Astrocyte (in vitro differentiated cells and primary cell): ENCODE measurements at places on chromosomes 12 and 14. TPM values are rescaled to one million over a fixed set of nuclear protein-coding genes. Genes with fewer than 3 reads are reported as not detected.
A peak's percentile ranks its signal among the peaks of the same experiment; 100 is the strongest.

The DPPA3 gene
- not detected in 2 replicates for total RNA-seq

The PLEKHD1 gene
- 0.05 and 0.14 TPM in 2 replicates for total RNA-seq

The PPFIBP1 gene
- total RNA-seq, result 140 and 147 TPM in 2 replicates

The TAS2R10 gene
- total RNA-seq, result 0.27 and 0.29 TPM in 2 replicates

The NR1H4 gene
- not detected in 2 replicates for total RNA-seq

The ADGRD1 gene
- total RNA-seq, result 3.0 and 3.9 TPM in 2 replicates

The INSM2 gene
- total RNA-seq, result not detected in 2 replicates

The LRTM2 gene
- not detected in 2 replicates for total RNA-seq

- peak; percentile 97 for DNase-seq
- peaks cover 30% of the 10 kb centered on the region for H3K4me1 ChIP-seq
- H3K4me3 ChIP-seq, result no peak overlapping the region
- H3K27me3 ChIP-seq, result no peaks in the 10 kb centered on the region
These were observed 42.5 kb upstream of the BMP4 start for GRCh38 chr14:53999061-53999488.

DNA sequence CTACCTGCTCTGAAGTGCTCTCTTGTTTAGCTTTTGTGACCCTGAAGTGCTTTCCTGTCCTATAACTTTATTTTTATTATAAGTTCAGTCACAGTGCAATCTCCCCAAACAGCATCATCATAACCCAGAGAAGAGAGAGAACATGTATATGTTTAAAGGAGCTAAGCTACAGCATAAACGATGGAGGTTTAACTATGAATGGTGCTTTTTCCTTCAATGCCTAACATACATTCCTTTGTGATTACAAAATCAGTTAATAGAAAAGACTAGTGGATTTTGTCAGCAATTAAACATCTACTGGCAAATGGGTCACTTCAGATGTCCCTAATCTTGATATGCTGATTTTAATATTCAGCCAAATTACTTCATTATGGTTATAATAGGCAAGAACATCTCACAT lies 46.4 kb downstream of the ZFYVE21 start:
- H3K4me3 ChIP-seq, result no peak overlapping the region
- H3K4me1 ChIP-seq, result no peaks in the 10 kb centered on the region
- H3K27ac ChIP-seq, result no peak overlapping the region
- no peaks in the 10 kb centered on the region for H3K36me3 ChIP-seq
- DNase-seq, result peak; percentile 14

DNA sequence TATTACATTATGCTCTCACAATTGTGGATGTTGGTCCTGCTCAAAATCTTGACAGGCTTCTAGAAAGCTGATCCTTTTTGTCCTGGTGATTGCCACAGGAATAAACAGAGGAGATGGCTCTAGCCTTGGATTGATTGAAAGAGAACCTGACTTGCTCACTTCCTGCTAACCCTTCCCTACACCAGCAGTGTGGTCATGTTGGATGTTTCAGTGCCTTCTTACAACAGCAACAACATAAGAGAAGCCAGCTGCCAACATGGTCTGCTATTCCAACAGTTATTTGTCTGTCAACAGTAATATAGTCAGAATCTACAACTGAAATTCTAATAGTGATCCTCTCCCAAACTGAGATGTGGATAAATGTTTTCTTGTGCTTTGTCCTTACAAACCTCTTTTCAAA lies 311.6 kb upstream of the DIO2 start:
- no peaks in the 10 kb centered on the region for H3K4me1 ChIP-seq
- DNase-seq, result no peak
- no peak overlapping the region for H3K4me3 ChIP-seq
- H3K27me3 ChIP-seq, result no peaks in the 10 kb centered on the region
- H3K27ac ChIP-seq, result no peak overlapping the region

- no peaks in the 10 kb centered on the region for H3K36me3 ChIP-seq
- no peak overlapping the region for H3K4me3 ChIP-seq
- no peaks in the 10 kb centered on the region for H3K4me1 ChIP-seq
- no peak overlapping the region for H3K27ac ChIP-seq
These were observed 238.8 kb downstream of the DACT1 start for GRCh38 chr14:58876608-58877007.

DNA sequence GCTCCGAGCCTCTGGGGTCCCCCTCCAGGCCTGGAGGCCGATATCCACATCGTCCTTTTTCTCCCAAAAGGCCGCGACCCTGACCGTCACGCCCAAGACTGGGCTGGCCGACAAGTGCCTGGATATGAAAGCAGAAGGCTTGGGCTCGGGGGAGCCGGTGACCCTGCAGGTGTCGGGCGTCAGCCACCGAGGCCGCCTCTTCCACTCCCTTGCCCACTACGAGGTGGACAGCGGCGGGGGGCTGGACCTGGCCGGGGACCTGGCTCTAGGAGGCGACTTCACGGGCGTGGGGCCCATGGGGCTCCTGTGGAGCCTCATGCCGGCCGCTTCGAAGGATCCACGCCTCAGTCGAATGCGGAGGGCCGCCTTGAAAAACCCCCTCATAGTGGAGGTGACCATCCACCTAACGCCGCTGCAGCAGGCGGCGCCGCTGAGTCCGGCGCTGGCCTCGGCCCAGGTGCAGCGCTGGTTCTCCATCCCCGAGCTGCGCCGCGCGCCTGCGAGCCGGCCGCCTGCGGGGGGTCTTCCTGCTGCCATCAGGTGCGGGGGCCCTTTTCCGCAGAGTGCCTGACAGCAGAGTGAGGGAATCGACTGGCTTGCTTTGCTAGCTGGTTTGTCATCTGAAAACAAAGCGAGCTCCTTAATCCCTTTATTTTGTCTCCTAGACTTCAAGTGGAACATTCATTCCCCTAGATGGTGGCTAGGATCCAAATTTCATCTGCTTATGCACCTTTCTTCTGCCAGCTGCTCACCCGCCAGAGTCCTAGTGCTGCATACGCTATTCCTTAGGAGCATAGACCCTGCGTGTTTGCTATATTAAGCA lies 10.6 kb upstream of the DNAL1 start:
- peak overlapping the region; percentile 59 for H3K4me3 ChIP-seq
- no peak overlapping the region for H3K27ac ChIP-seq
- H3K27me3 ChIP-seq, result no peaks in the 10 kb centered on the region

DNA sequence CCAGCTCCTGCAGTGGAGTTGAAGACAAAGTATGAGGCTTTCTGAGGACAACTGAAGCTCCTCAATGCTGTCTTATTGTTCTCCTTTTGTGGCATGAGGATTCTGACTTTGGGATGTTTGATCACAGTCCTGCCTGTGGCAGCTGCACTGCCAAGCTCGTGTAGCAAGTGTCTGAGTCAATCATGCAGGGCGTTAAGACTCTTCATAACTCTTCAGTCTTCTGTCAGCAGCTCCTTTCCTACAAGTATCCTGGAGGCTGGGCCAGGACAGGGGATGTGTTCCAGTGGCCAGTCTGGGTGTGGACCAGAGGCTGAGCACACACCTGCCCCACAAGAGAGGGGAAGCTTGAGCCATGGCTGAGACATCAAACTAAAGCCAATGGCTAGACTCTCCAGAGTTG lies 94.3 kb downstream of the PELI2 start:
- no peaks in the 10 kb centered on the region for H3K27me3 ChIP-seq
- H3K27ac ChIP-seq, result no peak overlapping the region
- DNase-seq, result no peak
- no peak overlapping the region for H3K4me3 ChIP-seq

DNA sequence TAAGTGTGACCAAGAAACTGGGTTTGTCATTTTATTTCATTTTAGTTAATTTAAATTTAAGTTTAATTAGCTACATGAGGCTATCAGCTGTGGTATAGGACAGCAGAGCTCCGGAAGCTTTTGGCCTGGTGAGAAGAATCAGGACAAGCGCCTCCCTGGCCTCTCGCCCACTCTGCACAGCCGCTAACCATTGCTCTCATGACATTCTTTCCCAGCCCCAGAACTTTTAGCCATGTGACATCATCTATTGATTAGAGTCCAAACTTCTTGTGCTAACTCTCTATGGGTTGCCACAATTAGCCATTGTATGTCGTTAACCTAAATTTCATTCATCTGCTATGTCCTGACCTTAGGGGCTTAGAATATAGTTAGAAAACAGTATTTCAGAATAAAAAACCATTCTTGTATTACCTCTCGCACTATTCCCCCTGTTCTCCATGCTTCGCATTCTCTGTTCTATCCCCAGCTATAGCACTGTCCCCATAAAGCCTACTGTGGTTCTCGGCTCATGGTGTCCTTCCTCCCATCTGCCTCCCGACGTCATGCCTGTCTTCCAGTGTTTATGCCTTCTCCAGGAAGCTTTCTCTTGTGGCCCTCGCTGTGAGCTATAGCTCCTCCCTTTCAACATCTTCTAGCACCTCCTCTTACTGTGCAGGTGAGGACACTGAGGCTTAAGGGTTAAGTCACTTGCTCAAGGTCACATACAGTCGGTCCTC lies 23.5 kb downstream of the SSH1 start:
- H3K36me3 ChIP-seq, result peaks cover 38% of the 10 kb centered on the region
- peak; percentile 89 for DNase-seq

- H3K27me3 ChIP-seq, result no peaks in the 10 kb centered on the region
- H3K4me1 ChIP-seq, result no peaks in the 10 kb centered on the region
- H3K27ac ChIP-seq, result no peak overlapping the region
These were observed 150.4 kb upstream of the WSCD2 start for GRCh38 chr12:107978641-107979040.

GRCh38 chr12:131190965-131191364 lies 237.3 kb downstream of the ADGRD1 start:
- no peak for DNase-seq
- no peak overlapping the region for H3K27ac ChIP-seq
- H3K36me3 ChIP-seq, result no peaks in the 10 kb centered on the region
- H3K4me1 ChIP-seq, result no peaks in the 10 kb centered on the region
- no peak overlapping the region for H3K4me3 ChIP-seq

- peaks cover 79% of the 10 kb centered on the region for H3K4me1 ChIP-seq
- no peak overlapping the region for H3K4me3 ChIP-seq
- no peaks in the 10 kb centered on the region for H3K27me3 ChIP-seq
- peak overlapping the region; percentile 95 for H3K27ac ChIP-seq
- DNase-seq, result no peak
These were observed 47.8 kb downstream of the GIT2 start for GRCh38 chr12:109948368-109948767.

GRCh38 chr12:12883369-12884001 lies 7.9 kb upstream of the GPRC5A start:
- no peaks in the 10 kb centered on the region for H3K36me3 ChIP-seq
- H3K27me3 ChIP-seq, result no peaks in the 10 kb centered on the region
- peaks cover 15% of the 10 kb centered on the region for H3K4me1 ChIP-seq
- H3K27ac ChIP-seq, result peak overlapping the region; percentile 14

DNA sequence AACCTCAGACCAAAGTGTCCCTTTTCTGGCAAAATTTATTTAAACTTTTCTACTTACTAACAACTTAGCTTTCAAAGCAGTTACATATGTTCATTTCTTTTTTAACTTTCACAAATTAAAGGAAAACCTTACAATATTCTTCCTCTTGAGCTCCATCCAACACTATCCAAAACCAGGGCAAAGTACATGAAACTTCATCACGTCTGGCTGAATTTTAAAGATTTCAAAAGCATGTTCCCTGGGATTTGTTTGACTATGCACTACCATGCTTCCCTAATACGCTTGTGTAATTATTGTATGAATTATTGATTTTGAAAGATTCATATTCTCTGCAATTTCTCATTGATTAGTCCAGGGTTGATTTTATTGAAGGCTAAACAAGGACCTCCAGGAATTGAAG lies 343.1 kb upstream of the TMPO start:
- no peak overlapping the region for H3K4me3 ChIP-seq
- H3K27me3 ChIP-seq, result no peaks in the 10 kb centered on the region
- H3K4me1 ChIP-seq, result no peaks in the 10 kb centered on the region
- no peaks in the 10 kb centered on the region for H3K36me3 ChIP-seq
- H3K27ac ChIP-seq, result no peak overlapping the region

DNA sequence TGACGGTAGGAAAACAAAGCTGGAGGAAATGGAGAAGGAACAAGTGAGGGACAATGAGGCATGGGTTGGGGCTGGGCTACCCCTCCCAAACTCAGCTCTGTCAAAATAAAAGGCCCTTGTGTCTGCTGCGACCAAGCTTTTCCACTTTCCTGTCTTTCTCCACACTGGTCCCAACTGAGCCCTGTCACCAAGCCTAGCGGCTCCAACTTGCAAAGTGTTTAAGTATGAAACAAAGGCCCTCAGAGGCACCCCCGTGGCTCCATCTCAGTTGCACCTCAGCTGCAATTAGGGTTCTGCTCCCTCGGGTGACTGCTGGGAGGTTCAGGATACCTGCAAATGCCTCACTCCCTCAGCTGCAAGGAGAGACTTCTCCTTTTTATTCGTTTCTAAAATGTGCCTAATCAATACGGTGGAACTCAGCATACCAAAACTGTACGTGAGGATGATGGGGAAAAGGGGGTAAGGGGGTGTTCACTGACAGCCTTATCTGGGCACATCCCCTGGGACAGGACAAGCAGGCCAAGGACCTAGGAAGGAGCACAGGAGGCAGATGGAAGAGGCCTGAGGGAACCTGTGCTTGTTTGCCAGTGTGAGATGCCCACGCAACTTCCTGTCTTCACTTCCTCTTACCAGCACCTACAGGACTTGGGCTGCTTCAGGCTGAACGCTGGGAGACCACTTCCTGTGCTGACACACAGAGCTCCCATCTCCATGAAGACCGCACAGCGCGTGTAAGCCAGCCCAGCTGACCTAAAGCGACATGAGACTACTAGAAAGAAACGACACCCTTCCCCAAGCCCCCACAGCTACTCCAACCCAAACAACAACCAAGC lies 8.9 kb downstream of the VAMP1 start:
- H3K4me1 ChIP-seq, result no peaks in the 10 kb centered on the region
- no peak for DNase-seq
- H3K27ac ChIP-seq, result no peak overlapping the region
- no peaks in the 10 kb centered on the region for H3K27me3 ChIP-seq
- H3K36me3 ChIP-seq, result peaks cover 22% of the 10 kb centered on the region

DNA sequence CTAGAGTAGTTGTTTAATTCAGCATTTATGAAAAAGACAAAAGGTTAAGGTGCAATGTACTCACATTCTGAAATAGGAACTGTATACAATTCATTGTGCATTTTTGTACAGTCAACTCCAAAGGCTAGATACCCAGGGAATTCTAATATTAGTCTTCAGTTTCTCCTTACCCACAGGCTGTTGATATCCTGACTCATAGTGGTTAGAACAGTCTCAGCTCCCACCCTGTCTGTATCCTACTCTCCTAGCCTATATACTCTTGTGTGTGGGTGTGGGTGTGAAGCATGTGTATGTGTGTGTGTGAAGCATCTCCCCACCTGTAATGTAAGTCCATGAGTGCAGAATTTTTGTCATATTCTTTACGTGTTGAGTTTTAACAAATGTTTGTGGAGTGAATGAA lies 229.5 kb downstream of the NAV3 start:
- H3K4me3 ChIP-seq, result no peak overlapping the region
- H3K27me3 ChIP-seq, result no peaks in the 10 kb centered on the region
- peaks cover 4% of the 10 kb centered on the region for H3K36me3 ChIP-seq
- peak; percentile 74 for DNase-seq
